ENCODE measurements at places on chromosomes 11 and 22. TPM values are rescaled to one million over a fixed set of nuclear protein-coding genes. Genes with fewer than 3 reads are reported as not detected.

The CAPRIN1 gene
- total RNA-seq: 126 TPM

The OR51I1 gene
- total RNA-seq: not detected

The MS4A15 gene
- not detected for total RNA-seq

The TPBGL gene
- not detected for total RNA-seq

The MMP27 gene
- total RNA-seq: not detected

The CFAP300 gene
- 2.1 TPM for total RNA-seq

The MTMR3 gene
- 26.4 TPM for total RNA-seq

The GSTT2B gene
- total RNA-seq: 17.0 TPM

The IRAG1 gene
- total RNA-seq: 4.6 TPM

The TEAD1 gene
- 123 TPM for total RNA-seq

The OR8D1 gene
- not detected for total RNA-seq

The KRTAP5-1 gene
- not detected for total RNA-seq

The XNDC1N gene
- total RNA-seq: 3.2 TPM

The OR52N4 gene
- not detected for total RNA-seq

The TCN1 gene
- not detected for total RNA-seq

The SCO2 gene
- total RNA-seq: 6.3 TPM

The NXPE1 gene
- total RNA-seq: not detected

The TEX54 gene
- total RNA-seq: not detected

The CCDC116 gene
- not detected for total RNA-seq

The OSM gene
- not detected for total RNA-seq

The RFPL2 gene
- total RNA-seq: not detected

The MS4A3 gene
- total RNA-seq: not detected

The TMPRSS6 gene
- total RNA-seq: not detected

The BACE1-AS gene
- total RNA-seq: 0.92 TPM

The KDM4E gene
- total RNA-seq: not detected
